ENCODE measurements at places on chromosomes 12 and 14. TPM values are rescaled to one million over a fixed set of nuclear protein-coding genes. Genes with fewer than 3 reads are reported as not detected.

NPAS3 gene
- 1.0 TPM for polyA plus RNA-seq

GLIPR1L1 gene
- polyA plus RNA-seq = 0.27 TPM

TMEM30B gene
- polyA plus RNA-seq = 36.6 TPM

CCDC63 gene
- polyA plus RNA-seq = not detected

SDSL gene
- 17.4 TPM for polyA plus RNA-seq

TMEM116 gene
- polyA plus RNA-seq = 16.8 TPM

KRT8 gene
- polyA plus RNA-seq = 1,338 TPM

KLRF2 gene
- 1.2 TPM for polyA plus RNA-seq

NYNRIN gene
- polyA plus RNA-seq = 54.4 TPM

KIF5A gene
- polyA plus RNA-seq = 12.3 TPM

IL22 gene
- not detected for polyA plus RNA-seq

PRH1 gene
- polyA plus RNA-seq = 7.3 TPM

SLCO1B1 gene
- not detected for polyA plus RNA-seq

LRIG3 gene
- 38.9 TPM for polyA plus RNA-seq

PIK3C2G gene
- 2.1 TPM for polyA plus RNA-seq

RNU4-1 gene
- not detected for polyA plus RNA-seq

RPS6KL1 gene
- 5.4 TPM for polyA plus RNA-seq

LRFN5 gene
- polyA plus RNA-seq = 2.3 TPM
